ENCODE measurements at places on chromosomes 12 and 14. TPM values are rescaled to one million over a fixed set of nuclear protein-coding genes. Genes with fewer than 3 reads are reported as not detected.

The WIF1 gene
- total RNA-seq: not detected

The TRHDE gene
- 0.19 TPM for total RNA-seq

The TMEM229B gene
- total RNA-seq: 0.17 TPM

The CLEC1A gene
- not detected for total RNA-seq

The OR4K13 gene
- not detected for total RNA-seq

The SLC22A17 gene
- total RNA-seq: 6.1 TPM

Data from A549 treated with CpdA at 1 μM for 4 hours (cell line).